ENCODE measurements at places on chromosomes 4 and X.
A peak's percentile ranks its signal among the peaks of the same experiment; 100 is the strongest.

GRCh38 chr4:137545461-137545861 lies 13.2 kb upstream of the PCDH18 start:
- no peak for DNase-seq

- no peak for DNase-seq
These were observed 149.5 kb upstream of the WDFY3 start for GRCh38 chr4:85116008-85116407.

DNA sequence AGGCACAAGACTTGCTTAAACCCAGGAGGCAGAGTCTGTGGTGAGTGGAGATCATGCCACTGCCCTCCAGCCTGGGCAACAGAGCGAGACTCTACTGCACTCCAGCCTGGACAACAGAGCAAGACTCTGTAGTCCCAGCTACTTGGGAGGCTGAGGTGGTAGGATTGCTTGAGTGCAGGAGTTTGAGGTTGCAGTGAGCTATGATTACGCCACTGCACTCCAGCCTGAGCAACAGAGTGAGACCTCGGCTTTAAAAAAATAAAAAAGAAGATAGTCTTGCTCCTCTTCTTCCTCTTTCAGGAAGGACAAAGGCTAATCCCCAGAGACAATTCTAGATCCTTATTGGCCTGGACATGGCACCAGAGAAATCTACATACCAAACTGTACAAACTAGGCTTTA lies 5.7 kb upstream of the PPEF2 start:
- peak; percentile 9 for DNase-seq

DNA sequence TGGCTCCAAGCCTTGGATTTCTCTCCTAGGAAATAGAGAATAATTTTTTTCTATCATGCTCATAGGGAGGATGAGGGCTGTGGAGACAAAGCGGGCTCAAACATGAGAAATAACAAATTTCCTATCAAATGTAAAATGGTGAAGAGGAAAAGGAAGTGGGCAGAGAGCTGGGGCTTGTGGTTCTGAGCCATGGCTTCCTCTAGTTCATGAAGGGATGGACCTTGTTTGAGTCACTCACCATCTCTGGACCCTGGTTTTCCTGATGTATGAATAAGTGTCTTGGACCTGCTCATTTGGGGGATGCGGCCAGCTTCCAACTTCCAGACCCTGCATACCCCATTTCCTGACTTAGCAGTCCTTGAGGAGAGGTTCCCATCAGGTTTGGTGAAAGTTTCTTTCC lies 63.0 kb downstream of the MSX1 start:
- DNase-seq = no peak

DNA sequence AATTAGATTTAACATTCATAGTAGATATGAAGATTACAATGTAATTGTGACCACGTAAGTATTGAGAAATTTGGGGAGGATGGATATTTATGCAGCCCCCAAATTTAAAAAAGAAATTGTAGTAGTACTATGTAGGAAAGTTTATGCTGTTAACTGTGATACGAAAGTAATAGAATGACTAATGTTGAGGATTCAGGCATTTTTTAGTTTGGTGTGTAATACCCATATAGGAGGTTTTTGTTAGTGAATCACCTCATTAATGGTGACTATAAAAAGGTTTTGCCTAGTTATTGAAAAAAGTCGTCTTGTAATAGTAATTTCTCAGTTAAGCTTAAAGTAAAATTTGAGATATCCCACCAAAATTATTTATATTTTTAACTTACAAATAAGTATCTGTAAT lies 67.2 kb downstream of the SMARCAD1 start:
- DNase-seq = no peak

- peak; percentile 20 for DNase-seq
These were observed 139.9 kb downstream of the NDST3 start for GRCh38 chr4:118173956-118174725.

DNA sequence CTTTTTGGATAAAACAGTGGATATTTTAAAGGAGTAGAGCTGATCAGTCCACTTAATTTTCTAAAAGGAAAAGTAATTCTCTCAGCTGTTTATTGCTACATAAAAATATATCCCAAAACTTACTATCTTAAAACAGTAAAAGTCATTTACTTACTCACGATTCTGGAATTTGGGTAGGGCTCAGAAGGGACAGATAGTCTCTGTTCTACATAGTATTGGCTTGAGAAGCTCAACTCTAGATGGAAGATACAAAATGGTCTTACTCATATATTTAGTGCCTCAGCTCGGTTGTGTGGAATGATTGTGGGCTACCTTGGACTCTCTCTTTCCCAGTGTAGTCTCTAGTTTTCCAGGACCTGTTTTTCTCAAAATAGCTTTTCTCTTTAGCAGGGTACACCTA lies 691.5 kb upstream of the POU3F4 start:
- no peak for DNase-seq

DNA sequence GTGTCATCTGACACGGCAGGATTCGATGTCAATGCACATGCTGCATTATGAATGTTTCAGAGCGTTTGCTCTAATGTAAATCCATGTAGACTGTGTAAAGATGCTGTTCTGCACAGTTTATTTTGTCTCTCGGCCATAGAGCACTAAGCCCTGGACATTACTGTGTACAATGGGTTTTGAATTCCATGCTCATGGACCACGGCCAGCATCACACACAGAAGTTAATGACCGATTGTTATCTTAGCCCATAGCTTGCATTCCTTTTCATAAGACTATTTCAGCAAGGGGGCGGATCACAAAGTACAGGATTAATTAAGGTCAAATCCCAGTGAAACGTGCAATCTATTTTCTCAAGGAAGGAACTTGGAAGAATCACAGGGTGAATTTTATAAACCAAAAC lies 286.1 kb upstream of the TENM3 start:
- no peak for DNase-seq

DNA sequence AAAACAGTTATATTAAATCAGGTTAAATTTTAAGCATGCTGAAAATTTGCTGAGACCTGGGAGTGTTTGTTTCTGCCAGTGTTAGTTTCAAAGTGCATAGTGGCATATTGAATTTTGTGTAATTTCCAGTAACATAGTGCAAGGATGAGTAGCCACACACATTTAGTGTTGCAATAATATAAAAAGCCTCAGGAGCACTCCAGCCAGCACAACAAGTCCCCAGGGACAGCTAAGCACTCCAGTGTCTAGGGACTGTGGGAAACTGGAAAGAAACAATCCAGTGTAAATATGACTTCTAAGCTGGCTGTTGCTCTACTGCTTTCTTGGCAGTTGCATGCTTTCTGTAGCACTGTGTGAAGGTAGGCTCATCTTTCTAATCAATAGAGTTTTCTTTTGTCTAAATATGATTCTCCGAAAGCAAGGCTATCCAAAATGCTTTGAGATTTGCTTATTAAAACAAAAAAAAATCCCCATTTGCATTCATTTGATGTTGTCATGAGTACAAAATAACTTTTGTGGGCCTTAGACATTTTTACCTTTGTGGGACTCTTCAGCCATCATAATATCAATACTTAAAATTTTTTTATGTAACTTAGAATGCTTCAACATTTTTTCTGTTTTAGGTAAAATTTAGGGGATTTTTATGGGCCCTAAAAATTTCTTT lies 24.2 kb upstream of the CXCL2 start:
- DNase-seq = no peak

DNA sequence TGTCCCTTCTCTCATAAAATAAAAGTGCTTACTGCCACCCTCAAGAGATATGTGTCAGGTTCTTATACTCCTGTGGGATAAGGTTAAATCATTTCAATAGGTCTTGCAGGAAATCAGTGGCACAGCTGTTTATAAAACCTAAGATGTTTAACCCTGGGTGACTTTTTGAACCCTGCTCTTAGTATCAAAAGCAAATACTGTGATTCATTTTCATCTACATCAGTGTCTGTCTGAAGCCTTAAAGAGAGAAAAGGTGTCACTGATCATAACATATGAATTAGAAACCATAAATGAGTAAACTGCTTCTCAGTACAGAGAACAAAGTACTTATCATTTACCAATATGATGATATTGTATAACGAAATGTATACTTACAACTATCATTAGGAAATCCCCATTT lies 59.0 kb downstream of the CCSER1 start:
- DNase-seq = no peak

- no peak for DNase-seq
These were observed 32.3 kb downstream of the C4orf54 start for GRCh38 chr4:99625369-99625768.

DNA sequence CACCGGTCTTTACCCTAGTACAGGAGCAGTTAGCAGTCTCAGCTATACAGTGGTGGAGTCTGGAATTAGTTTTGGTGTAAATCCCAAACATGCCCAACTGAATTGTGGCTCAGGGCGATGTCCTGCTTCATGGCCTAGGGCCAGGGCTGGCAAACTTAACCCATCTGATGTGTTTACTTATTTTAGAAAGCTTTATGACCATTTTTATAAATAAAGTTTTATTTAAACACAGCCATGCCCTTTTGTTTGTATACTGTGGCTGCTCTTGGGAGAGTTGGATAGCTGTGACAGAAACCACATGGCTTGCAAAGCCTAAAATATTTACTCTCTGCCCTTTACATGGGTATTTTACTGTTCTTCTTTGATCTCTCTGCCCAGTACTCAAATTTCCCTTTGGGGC lies 7.1 kb downstream of the FRMPD4 start:
- DNase-seq = no peak

DNA sequence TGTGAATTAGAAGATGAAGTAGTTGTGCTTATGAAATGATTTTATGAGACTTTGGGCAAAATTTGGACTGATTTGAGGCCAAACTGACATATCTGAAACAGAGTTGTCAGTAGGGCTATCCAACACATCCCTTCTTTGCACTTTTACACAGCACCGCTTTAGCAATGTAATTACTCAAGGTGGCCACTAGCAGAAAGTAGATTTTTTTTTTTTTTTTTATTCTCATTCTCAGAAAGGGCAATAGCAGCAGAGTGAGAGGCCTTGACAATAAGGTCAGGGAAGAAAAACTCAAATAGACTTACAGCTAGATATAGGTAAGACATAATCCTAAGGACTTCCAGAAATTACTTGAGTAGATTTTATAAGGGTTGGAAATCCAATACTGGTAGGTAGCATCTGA lies 414.3 kb downstream of the NAP1L3 start:
- no peak for DNase-seq

DNA sequence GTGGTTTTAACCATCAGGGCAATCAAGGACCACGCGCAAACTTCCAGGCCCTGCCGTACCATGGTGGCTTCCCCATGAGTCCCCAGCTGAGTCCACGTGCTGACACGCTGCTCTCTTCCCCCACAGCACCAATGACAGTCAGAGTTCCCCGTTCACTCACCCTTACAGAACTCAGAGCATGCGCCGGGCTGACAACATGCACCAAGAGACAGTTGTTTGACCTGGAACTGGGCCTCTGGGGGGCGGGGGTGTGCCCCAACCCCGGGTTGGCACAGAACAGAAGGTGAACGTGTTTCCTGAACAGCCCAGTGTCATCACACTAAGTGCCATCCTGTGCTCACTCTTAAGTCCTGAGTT lies 29.4 kb downstream of the IRF2 start:
- peak; percentile 49 for DNase-seq

- DNase-seq = no peak
These were observed 609.6 kb upstream of the SPANXN1 start for GRCh38 chrX:144637731-144638130.
